Activated CD4-positive, alpha-beta T cell treated with anti-CD3 and anti-CD28 coated beads, Interleukin-2, Interleukin-4, amounts not matched to agents 100 ng/mL and 50 ng/mL, durations not matched to agents 16 hours and 8 hours (primary cell): ENCODE measurements at places on chromosomes 3 and 15.

DNA sequence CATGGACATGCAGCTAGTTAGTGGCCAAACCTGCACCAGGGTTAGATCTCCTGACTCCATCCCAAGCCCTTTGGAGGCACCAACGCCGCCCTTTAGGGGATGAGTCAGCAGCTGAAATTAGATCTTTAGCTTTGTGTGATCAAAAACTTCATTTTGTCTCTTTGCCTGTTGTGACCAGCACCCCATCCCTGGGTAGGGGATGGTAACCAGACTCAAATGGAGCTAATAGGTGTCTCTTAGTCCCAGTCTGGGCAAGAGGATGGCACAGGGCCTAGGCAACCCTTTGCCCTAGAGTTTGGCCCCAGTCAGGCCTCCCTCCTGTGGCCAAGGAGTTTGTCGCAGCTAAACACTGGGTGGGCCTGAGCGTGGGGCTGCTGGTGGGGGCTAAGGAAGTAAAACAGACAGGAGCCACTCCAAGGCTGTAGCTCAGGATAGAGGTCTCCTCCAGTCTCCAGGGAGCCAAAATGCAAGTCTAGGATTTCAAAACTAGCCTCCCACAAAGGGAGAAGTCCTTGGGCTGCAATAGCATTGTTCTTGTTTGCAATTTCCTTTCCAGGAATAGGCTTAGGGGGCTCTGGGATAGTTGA, 105.1 kb downstream of the CPN2 start:
- DNase-seq, result no peak

DNA sequence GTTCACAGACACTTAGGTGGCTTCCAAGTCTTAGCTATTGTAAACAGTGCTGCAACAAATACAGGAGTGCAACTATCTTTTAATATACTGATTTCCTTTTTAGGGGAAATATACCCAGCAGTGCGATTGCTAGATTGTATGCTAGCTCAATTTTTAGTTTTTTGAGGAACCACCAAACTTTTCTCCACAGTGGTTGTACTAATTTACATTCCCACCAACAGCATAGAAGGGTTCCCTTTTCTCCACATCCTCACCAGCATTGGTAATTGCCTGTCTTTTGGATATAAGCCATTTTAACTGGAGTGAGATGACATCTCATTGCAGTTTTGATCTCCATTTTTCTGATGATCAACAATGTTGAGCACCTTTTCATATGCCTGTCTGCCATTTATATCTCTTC, 58.9 kb downstream of the ZNF148 start:
- DNase-seq, result no peak

GRCh38 chr3:13257666-13258065, 162.5 kb downstream of the NUP210 start:
- no peak for DNase-seq

GRCh38 chr3:157512534-157512933, 9.3 kb upstream of the VEPH1 start:
- DNase-seq, result no peak

- DNase-seq, result no peak
These were observed 424.3 kb downstream of the ROBO2 start for GRCh38 chr3:77464111-77464688.

DNA sequence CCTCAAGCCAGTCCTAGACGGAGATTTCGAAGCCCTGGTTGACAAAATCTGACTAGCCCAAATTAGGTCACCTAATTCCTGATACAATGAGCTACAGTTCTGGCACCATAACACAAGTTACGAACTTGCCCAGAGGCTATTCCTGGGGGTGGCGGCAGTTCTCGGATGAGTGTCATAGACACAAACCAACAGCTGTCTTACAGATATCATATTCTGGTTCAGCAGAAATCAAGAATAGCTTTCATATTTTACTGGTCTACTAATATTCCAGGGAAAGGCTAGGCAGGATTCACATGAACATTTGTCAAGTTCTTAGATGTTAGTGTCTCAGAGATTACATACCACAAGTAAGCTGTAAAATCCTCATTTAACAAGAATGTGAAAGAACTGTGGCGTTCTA, 8.8 kb downstream of the ANAPC13 start:
- no peak for DNase-seq

DNA sequence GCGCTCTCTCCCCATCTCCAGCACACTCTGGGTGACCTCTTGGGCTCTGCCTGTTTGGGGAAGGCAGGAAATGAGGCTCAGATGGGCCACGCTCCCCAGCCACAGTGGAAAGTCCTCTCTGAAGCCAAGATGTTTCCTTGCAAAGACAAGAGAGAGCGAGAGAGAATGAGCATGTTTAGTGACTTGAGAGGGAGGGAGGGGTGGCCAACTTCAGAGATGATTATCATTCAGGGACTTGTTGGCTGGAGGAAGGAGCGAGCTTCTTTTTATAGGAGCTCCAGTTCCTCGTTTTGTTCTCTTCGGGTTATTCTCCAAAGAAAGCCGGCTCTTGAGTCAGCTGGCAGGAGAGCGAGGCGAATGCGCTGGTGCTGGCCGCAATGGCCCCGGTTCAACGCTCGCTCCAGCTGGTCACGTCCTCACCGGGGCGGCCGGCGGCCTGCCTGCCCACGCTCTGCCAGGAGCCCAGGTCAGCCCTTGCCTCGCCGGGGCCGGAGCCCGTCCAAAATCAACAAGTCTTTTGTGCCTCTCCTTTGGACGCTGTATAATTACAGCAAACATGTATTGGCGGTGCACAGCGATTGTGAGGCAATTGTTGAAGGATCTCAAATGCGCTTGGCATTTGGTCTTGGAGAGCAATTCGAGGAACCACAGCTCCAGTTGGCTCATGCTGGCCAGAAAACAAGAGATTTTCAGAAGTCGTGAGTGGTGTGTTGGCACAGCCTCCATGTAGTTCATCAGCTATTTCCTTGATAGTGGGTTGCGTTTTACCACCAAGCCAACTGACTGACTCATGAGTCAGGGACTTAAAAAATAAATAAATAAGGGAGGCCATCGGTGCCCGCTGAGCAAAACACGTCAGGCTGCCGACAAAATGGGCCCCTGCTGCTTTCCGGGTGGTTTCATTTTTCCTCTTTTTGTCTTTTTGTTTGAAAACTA, 288.6 kb downstream of the UACA start:
- no peak for DNase-seq

- DNase-seq, result no peak
These were observed 1.1 kb upstream of the MPI start for GRCh38 chr15:74888716-74889115.

- DNase-seq, result no peak
These were observed 372.0 kb downstream of the GABRG3 start for GRCh38 chr15:27342991-27343390.

DNA sequence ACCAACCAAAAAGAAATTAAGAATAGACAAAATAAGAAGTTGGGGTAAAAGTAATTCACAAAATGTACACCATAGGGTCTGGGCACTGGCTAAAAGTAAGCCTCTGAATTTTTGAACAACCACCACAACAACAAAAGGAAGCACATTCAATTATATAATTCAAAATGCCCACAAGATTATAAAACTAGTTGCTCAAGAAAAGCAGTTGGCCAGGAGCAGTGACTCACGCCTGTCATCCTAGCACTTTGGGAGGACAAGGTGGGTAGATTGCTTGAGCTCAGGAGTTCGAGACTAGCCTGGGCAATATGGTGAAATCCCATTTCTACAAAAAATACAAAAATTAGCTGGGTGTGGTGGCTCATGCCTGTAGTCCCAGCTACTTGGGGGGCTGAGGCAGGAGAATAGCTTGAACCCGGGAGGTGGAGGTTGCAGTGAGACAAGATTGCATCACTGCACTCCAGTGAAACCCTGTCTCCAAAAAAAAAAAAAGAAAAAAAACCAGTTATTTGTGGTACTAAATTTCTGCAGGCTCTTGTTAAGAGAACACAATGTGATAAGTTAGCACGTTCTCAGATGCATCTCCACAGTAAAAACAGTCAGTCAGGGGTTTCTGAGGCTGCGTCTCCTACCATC, 6.6 kb upstream of the ATP11B start:
- DNase-seq, result no peak

GRCh38 chr15:99399061-99399460, 147.8 kb downstream of the LRRC28 start:
- no peak for DNase-seq

DNA sequence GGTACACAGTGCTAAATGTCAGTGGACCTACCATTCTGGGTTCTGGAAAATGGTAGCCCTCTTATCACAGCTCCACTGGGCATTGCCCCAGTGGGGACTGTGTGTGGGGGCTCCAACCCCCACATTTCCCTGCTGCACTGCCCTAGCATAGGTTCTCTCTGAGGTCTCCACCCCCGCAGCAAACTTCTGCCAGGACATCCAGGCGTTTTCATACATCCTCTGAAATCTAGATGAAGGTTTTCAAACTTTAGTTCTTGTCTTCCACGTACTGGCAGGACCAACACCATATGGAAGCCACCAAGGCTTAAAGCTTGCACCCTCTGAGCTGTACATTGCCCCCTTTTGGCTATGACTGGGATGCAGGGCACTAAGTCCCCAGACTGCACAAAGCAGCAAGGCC, 788.2 kb upstream of the ALCAM start:
- DNase-seq, result no peak

- no peak for DNase-seq
These were observed 1.0 kb downstream of the CPNE9 start for GRCh38 chr3:9704347-9705322.
